Stimulated activated naive CD8-positive, alpha-beta T cell treated with anti-CD3 and anti-CD28 coated beads, Interleukin-15, Interleukin-2, amounts not matched to agents 100 U/mL and 50 U/mL, for 24 hours (primary cell): ENCODE measurements at places on chromosomes 7 and 10.

- DNase-seq = no peak
Observed at GRCh38 chr7:69395061-69395714, 203.1 kb upstream of the AUTS2 start.

DNA sequence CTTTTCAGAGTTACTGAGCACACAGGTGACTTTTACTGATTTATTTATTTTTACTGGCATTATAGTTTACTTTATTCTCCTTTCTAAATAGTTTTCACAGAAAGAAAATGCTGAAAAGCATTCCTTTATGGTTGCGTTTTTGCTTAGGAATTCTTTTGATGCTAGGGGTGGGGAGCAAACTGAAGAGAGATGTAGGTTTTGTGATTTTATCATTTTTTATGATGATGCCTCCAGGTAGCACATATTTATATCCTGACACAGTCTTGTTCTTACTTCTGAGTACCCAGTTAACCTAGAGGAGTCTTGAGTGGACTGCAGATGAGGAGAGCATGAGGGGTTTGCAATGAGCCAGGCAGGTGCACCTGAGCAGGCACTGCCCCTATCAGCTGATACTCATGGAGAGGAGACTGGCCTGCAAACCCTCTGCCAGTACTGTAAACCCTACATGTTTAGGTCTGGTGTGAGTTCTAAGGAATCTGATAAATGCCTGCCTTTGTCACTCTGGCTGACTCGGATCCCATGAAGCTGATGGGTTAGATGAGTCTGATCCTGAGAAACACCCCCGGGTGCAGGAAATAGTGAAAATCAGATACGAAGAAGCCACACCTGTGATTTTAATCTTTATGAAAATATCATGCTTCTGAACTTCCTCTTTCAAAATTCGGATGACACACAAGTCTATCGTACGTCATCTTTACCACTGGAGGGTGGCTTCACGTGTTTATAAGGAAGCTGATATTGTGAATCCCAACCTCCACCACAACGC, 302.9 kb downstream of the WDR37 start:
- no peak for DNase-seq

GRCh38 chr7:5406957-5407945, 16.4 kb downstream of the TNRC18 start:
- DNase-seq = no peak

- DNase-seq = no peak
Observed at GRCh38 chr10:34523017-34523767, 291.9 kb downstream of the PARD3 start.

GRCh38 chr7:77209479-77210139, 10.0 kb upstream of the FGL2 start:
- no peak for DNase-seq

DNA sequence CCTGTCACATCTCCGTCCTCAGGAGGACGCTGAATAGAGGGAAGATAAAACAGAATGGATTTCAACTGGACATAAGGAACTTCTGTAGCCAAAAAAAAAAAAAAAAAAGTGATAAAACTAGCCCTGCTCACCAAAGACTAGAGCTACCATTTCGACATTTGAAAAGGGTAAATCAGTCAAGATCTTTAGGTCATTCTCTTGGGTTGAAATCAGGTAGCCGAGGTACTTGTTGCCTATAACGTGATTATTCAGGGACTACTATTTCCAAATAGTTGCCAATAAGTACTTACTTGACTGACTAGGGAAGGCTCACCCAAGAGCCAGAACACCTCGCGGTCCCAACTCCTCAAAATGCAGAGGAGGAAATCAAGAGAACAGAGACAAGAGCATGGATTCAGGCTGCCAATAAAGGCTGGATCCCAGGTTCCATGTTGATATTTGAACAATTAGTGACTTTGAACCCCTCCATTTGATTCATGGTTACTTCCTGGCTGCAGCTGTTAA, 2.0 kb downstream of the RHEB start:
- no peak for DNase-seq

DNA sequence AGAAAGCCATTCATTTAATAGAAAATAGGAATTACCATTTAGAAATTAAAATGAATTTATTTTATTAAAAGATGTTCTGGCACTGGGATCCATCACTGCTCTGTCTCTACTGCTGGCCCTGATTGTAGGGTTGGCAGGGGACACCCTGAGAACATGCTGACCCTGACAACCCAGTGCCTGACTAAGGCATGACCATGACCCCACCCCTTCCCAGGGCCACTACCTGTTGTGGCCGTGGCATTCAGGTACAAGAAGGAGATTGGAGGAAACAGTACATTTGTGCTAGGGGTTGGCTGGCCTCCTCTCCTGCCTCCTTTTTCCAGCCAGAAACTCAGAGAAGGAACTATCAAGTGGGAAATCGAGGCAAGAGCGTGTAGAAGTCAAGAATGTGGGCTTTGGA, 197.0 kb upstream of the ZMIZ1 start:
- no peak for DNase-seq

DNA sequence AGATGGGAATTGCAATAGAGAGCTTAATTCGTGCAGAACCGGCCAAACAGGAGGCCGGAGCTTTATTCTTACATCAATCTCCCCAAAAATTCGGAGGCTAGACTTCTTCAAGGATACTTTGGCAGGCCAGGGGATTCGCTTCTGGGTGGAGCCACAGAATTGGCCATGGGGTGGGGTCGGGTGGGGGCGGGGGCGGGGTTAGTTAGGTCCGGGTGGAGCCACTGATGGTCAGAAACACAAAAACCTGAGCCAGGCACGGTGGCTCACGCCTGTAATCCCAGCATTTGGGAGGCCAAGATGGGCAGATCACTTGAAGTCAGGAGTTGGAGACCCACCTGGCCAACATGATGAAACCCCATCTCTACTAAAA, 87.5 kb downstream of the SEPTIN14 start:
- DNase-seq = no peak

GRCh38 chr7:15684871-15685270, 1.6 kb downstream of the MEOX2 start:
- DNase-seq = no peak

DNA sequence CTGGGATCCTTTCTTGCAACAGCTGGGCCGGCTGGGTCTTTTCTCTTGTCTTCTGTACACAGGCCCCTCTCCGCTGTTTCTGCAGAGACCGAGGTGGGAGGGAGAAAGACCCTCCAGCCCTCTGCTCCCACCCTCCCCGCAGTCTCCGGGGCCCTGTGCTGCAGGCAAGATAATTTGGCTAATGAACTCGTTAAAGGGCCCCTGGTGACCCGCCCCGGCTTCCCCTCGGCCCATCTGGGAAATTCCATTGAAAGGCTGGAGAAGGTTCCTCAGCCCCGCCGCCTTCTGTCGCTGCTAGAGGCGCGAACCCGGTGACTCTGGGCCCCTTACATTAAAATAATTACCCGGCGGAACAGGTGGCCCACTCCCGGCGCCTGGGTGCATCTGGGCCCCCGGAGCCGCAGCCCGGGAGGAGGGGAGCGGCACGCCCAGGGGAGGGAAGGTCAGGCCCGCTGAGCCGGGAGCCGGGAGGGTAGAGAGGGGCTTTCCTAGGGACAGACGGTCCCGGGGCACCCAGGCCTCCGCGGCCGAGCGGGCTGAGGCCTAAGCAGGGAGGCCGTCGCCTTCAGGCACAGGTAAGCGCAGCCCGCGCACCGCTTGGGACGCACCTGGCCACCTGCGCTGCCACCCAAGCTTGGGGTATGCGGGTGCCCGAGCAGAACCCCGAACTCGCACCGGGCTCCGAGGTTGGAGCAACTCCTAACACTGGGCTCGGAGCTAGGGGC, 7.3 kb upstream of the MNX1 start:
- DNase-seq = no peak

- DNase-seq = peak; percentile 7
Observed at GRCh38 chr10:17910125-17910789, 41.5 kb upstream of the SLC39A12 start.

DNA sequence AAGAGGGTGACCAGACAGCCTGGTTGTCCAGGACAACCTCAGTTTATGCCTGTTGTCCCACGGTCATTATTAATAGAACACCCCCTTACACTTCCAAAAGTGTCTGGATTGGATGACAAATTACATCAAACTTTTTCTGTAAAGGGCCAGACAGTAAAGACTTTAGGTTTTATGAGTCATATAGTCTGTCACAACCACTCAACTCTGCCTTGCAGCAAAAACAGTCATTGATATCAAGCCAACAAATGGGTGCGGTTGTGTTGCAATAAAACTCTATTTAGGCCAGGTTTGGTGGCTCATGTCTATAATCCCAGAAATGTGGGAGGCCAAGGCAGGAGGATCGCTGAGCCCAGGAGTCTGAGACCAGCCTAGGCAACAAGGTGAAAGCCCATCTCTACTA, 66.7 kb upstream of the ATP6V0A4 start:
- no peak for DNase-seq

DNA sequence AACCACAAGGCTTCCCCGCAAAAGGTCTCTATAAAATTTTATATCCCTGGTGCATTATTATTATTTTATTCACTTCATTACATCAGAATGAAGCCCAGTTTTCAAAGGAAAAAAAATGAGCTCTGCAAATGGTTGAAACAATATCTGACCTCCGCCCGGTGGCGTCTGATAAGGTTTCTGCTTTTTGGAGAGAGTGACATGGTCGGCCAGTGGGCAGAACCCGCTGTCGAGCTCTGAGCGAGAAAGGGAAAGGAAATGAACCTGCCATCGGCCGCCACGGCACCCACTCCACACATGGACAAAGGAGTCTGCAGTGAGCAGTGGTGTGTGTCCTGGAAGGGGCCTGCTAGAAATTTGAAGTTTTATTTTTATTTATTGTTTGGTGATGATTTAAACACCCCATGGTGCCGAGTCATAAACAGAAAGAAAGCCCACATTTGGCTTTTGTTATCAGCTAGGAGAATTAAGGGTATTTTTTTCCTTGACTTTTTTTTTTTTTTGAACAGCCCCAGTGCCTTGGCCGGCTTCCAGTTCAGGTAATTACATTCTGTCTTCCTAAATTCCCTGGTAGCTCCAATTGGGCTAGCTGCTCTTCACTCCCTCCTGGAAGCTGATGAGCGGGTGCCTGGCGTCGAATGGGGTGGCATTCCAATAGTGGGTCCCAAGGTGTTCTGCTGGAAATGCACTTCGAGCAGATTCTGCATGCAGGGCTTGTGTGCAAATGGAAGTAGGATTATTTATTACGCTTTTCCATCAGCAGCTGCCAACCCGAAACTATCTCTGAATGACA, 149.4 kb upstream of the MKI67 start:
- peak; percentile 6 for DNase-seq

DNA sequence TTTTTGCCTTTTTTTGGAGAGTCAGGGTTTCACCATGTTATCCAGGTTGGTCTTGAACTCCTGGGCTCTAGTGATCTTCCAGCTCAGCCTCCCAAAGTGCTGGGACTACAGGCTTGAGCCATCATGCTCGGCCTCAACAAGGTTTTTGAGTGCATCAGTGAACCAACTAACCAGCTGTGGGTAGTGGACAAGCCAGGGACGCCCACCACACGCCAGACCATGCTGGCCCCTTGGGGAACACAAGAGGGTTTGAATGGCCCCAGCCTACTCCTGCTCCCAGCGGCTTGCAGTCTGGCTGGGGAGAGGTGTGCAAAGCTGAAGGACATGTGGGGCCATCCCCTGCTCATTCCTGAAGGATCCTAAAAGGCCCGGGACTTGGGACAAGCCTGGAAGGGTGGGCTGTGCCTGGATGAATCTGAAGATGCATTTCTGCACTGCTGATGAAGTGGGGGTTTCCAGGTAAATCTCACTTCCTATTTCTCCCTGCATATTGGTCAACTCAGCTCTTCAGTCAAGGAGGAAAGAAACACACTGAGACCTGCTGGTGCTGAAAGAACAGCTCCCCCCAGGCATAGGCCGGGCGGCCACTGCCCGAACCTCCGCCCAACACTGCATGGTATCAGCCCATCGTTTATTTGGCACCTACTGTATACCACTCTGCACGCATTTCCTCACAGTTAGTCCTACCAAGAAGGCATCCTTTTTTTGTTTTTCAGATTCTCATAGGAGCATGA, 6.9 kb downstream of the MMD2 start:
- no peak for DNase-seq

DNA sequence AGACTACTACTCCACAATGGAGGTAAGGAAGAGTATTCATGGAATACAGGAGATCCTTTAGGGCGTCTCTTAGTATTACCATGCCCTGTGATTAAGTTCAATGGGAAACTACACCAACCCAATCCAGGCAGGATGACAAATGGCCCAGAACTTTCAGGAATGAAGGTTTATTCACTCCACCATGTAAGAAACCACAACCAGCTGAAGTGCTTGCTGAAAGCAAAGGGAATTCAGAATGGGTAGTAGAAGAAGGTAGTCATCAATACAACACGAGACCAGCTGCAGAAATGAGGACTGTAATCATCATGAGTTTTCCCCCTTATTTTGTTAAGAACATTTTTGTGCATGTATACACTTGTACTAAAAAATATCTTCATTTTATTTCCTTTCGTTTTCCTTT, 76.6 kb downstream of the GPR37 start:
- no peak for DNase-seq
